C1 segment of cervical spinal cord (tissue), 14 donors: ENCODE measurements at places on chromosomes 6 and 20.

GRCh38 chr20:11791316-11791715 is 126.4 kb upstream of the BTBD3 start:
- DNase-seq: no peak

GRCh38 chr6:46909371-46909770 is 12.4 kb downstream of the ADGRF5 start:
- no peak for DNase-seq

DNA sequence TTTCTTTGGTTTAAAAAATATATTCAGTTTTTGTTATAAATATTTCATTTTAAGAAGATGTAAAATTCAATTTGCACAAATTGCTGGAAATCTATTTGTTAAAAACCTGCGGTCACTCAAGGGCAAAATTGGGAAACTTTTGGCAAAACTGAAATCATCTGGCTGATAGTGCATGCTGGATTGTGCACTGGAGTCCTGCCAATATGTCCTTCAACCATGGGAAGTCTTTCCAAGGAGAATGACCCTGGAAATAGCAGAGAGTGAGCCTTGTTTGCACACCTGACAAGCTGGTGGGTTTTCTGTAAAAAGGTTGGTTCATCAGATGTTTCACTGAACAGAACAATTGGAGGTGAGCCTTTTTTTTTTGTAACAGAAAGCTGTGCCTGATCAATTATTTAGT is 413.5 kb downstream of the BTBD3 start:
- DNase-seq: no peak

- no peak for DNase-seq
These were observed 162.2 kb downstream of the NKAIN2 start for GRCh38 chr6:123965894-123966293.

DNA sequence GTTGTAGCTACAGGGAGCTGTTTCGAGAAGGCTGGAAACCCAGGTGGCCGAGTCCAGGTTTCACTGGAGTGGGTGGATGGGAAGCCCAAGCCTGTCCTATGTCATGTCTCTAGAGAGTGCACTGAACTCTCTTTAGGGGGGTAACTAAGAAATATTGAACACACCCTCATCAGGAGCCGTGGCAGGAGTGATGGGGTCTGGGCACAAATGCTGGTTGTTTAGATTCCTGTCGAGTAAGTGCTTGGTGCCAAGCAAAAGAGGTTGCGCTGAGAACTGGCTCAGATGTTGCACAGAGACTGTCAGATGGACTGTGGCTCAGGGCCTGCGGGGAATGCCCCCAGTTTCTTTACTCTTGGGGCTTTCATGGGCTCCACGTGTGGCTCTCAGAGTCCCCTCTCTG is 7.3 kb upstream of the FAM209A start:
- DNase-seq: no peak

GRCh38 chr6:158662954-158663624 is 13.2 kb downstream of the SYTL3 start:
- DNase-seq: no peak

GRCh38 chr20:39234520-39235095 is 272.5 kb downstream of the DHX35 start:
- no peak for DNase-seq

GRCh38 chr6:170190046-170190445 is 100.8 kb downstream of the DLL1 start:
- DNase-seq: no peak

DNA sequence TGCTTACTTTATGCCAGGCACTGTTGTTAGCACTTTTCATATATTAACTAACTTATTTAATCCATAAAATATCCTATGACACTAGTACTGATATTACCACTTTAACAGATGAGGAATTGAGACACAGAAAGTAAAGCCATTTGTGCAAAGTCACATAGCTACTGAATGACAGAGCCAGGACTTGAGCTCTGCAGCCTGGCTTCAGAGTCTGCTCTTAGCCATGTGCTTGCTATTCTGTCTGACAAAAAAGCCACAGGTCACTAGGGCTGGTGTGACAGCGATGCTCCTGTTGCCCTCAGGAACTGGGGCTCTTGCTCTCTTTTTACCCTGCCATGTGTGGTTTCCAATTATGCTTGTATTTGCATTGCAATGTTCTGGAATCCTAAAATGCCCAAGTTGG is 44.7 kb upstream of the RNF8 start:
- no peak for DNase-seq

- DNase-seq: no peak
These were observed 107.8 kb upstream of the RNF217 start for GRCh38 chr6:124854338-124854922.
